Putamen (tissue), 1 donor: ENCODE measurements at places on chromosomes 6 and 20.
A peak's percentile ranks its signal among the peaks of the same experiment; 100 is the strongest.

DNA sequence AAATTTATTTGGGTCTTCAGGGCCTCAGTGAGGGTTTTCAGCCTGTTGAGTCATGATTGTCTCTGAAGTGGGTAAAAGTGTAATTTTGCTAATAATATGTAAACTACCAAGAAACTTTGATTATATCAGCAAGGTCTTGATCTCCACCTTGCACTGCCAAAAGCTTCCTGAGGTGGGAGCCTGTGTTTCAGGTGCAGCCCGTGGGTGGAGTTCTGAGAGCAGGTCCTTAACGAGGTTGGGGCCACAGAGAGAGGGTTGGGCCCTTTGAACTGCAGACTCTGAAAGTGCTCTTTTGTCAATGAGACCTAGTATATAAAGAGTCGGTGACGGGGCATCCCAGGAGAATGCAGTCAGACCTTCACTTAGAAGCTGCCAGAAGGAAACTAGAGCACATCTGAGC, 129.7 kb upstream of the MAP3K4 start:
- no peak for DNase-seq

GRCh38 chr6:284486-284885, 7.8 kb upstream of the DUSP22 start:
- no peak for DNase-seq

DNA sequence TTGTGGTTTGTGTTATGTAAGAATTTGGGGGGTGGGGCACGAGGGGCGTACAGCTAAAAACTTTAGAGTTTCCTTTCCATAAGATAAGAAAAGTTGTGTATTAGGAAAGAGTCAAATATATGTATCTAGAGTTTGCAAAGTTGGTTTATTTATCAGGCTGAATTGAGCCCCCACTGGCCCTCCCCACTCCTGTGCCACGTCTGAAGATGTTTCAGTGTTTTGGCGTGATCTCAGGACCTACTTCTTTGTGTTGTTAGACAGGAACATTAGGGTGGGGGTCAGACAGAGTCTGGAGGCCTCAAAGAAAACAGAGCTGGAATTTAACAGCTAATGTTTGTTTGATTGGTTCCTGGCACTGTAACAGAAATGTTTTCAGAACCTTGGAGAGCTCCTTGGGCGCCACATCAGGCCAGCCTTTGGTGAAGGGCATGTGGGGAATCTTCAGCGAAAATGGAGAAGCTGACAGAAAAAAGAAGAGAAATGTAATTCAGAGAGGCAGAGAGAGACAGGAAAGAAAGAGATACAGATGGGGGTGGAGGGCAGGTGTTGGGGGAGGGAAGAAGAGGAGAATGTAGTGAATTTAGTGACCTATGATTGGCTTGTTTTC, 674 bp downstream of the NRSN1 start:
- no peak for DNase-seq

DNA sequence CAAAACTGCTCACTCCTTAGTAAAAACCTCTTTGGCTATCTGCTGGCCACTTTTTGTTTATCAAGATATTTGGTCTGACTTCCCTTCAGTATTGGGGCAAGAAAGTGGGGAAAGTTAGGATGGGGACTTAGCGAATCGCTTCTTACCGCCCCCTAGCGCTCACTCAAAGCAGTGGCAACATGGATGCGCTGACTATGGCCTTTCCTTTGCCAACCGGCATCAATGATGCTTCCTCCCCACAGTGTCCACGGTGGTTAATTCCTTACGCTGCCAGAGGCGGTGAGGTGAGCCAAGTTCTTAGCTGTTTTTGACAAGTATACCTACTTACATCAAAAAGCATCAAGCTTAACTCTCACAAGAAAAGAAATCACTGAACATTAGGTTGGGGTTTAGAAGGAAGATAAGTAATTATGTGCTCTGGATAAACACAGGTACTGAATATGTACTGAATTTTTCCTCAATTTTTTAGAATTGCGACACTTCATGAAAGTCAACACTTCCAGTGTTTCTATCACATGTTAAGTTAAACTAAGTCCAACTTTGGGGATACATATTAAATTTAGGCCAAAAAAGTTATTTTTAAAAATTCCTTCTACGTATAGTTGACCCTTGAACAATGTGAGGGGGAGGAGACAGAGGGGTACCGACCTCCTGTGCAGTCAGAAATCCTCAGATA, 86.7 kb downstream of the GMDS start:
- DNase-seq, result no peak

DNA sequence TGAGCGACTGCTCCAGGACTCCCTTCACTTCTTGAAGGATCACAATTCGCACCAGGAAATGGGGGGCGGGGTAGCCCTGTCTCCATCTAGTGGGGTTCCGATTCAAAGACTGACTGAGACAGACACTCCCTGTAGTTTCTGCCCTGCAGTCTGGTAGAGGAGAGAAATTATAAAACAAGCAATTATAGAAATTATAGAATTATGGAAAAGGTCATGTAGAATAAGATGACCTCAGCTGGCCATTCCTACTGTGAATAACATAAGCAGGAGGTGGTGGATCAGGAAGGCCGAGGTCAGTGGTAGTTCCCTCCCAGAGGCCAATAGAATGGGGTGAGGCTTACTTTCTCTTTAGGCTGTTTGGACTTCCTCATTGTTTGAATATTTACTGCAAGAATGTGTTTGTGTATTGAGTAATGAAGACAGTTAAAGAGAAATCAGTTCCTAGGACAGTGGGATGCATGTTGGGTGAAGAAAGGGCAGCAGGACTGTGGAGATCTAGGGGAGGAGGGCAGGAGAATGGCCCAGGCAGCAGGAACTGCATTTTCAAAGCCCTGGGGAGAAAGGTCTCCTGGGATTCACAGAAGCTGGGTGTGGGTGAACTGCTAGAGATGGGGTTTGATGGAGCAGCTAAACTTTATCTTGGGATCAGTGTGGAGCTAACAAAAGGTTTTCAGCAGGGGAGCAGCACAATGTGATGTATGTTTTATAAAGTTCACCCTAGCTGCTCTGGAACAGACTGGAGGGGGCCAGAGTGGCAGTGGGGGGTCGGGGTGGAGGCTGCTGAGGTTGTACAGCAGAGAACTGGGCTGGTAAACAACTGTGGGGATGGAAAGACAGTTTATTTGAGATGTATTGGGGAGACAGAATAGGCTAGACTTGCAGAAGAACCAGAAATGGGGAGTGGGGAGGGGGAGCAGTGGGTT, 2.1 kb downstream of the ZNF341 start:
- DNase-seq, result peak; percentile 12
